IPS DF 19.7 (cell line): ENCODE measurements at places on chromosomes 5 and 9.

DNA sequence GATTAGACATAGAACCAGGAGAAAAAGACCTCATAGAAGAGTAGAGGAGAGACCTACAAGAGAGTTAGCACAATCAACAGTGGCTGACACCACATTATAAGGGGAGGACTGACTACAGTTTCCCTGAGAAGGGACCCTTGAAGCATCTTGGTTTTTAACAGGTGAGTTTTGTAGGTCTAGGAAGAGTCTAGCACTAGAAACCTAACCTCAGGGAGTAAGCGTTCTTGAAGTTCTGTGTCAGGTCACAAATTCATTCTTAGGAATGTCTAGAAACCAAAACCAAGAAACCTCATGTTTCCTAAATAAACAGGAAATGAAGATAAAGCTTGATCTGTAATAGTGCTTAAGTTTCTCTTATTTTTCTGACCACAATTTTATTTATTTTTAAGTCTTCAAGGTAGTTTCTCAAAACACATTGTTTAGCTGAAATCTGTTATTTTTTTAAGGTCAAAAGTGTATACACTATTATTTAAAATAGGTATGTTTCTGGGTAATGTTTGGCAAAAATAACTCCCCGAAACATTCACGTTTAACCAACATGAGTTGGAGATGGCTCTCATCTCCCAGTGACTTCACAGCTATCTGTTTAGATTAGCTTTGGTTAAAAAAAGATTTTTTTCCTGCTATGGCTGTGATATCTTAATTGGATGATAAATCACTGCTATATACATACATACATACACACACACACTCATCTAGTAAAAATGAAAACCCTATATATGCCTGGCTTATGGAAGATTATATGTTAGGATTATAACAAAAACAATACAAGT, 37.1 kb downstream of the MAP3K1 start:
- DNase-seq, result no peak

DNA sequence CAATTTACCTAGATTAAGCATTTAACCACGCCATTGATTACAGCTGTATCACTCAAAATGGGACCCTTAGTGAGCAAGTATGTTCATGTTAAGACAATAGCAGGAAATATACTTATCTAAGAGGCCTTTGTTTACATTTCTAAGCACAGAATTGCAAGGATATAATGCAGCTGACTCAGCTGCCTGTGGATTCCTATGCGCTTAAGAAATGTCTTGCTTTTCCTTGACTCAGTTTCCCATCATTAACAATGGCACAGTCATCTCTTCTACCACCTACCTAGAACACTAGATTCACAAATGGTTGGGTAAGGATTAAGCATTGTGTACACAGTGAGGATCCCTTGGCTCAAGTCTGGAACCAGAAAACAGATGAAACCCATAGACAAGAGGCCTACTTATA, 163.8 kb downstream of the TSSK1B start:
- no peak for DNase-seq

GRCh38 chr5:152472083-152472482, 67.0 kb upstream of the NMUR2 start:
- no peak for DNase-seq

DNA sequence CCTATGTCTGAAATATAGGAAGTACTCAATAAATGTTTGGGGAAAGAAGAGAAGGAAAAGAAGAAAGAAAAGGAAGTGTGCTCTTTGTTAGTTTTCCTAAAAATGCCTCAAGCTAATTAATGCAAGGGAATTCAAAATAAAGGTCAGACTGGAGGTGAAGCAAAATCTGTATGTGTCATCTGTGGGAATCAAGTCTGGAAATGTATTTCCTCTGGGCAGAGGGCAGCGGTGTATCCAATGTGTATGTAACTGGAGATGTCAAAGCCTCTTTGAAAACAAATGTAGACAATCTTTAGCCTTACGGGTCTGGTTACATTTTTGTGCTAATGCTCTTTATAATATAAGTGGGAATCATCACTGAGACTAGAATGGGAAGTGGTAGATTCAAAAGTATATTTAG, 471.4 kb downstream of the MAN2A1 start:
- DNase-seq, result no peak

DNA sequence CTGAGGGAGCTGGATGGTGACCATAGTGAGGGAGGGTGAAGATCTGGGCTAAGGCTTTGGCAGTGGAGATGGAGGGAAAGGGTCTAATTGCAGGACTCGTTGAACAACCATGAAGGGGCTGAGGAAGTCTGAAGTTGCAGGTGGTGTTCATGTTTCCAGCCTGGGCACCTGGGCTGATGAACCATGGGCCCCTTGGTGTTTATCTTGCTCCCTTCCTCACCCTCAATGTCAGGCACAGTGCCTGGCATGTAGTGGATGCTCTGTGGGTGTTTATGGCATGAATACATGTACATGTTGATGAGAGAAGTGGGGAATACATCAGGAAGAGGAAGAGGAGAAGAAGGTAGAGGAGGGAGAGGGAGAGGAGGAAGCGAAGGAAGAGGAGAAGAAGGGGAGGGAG, 31.3 kb upstream of the COL15A1 start:
- no peak for DNase-seq

DNA sequence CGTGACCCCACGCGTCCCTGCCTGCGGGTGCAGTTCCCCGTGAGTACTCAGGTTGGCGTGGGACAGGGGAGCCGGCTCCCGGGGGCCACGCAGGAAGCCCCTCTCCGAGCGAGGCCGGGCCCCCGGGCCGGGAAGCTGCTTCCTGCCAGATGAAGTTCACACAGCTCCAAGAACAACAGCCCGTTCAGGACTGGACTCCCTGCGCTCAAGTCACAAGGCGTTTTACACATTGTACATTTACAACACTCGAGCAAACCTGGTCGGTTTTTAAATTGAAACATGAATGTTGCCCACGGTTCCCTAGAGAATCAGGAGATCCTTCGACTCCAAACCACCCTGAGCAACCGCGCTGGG, 22.4 kb downstream of the SLC9A3 start:
- DNase-seq, result no peak

DNA sequence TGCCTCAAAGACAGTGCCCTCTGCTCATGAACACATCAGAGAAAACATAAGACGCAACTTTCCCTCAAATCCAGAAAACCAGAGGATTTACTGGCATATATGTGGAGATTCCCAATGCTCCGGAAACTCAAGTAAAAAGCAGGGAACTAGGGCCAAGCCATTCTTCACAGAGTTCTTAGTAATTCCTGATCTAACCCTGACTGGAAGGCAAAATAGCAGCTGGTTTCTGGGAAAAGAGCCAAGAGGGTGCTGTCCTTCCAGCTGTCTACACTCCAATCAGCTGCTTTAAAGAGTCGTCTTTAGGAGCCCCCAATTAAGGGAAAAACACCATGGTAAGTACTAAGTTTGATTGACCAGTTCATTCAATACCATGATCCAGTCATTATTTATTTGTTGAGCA, 49.6 kb downstream of the GNA14 start:
- DNase-seq, result no peak

DNA sequence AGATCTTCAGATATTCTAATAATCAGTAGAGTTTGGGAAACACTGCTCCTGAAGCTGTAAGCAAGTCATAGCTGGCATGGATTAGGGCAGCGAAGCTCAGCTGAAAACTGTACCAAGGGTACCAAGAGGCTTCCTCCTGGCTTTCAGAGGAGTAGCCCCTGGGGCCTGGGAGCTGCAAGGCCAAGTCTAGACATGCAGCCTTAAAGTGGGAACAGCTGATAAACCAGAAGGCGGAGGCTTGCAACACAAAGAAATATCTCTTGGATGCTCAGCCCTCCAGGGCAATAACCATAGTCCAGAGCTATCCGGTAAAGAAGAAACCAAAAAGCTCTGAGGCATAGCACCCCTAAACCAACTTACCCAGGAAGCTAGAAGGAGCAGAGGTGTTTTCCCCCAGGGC, 51.5 kb downstream of the MRPS30 start:
- no peak for DNase-seq

GRCh38 chr5:58153255-58153654, 306.6 kb downstream of the PLK2 start:
- DNase-seq, result no peak

DNA sequence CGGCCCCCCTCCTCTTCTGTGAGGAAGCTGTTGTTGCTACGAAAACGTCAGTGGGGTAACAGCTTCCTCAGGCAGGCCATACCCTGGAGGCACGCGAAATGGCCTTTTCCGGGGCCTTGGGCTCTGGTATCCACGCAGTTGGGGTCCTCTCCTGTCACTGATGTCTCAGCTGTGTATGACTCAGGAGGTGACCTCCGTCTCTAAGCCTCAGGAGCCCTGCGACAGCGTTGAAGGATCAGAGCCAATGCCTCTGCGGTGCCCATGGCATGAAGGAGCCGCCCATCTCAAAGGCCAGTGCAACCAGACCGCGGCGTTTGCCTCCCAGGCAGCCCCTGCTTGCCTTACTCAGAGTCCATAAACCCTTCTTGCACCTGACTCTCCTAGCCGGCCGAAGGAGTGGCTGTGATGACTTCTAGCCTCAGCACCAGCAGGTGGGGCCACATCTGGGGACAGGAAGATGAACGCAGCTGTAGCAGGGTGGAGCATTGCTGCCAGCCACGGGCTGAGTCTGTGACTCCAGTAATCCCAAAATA, 1.0 kb upstream of the MXD3 start:
- no peak for DNase-seq

GRCh38 chr5:110884005-110884404, 145.2 kb downstream of the SLC25A46 start:
- no peak for DNase-seq

DNA sequence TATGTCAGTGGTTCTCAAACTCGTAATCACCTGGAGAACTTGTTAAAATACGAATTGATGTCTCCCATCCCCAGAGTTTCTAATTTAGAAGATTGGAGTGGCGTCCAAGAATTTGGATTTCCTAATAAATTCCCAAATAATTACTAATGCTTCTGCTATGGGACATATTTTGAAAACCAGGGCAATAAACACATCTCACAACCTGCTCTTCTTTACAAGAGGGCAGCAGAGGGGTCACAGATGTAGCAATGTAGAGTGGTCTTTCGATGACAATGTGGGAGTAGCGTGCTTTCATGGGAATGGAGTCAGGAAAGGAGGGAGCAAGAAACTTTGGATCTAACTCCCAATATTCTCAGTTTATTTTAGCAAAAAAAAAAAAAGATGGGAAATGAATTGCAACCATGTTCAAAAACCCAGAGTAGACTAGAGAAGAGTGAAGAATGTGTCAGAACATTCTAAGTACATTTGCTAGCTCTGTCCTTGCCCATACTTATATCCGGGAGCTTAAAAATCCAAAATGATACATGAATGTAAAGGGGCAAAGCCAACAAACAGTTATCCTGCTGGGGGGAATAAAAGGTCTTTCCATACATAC, 33.8 kb upstream of the ALDH1A1 start:
- no peak for DNase-seq

DNA sequence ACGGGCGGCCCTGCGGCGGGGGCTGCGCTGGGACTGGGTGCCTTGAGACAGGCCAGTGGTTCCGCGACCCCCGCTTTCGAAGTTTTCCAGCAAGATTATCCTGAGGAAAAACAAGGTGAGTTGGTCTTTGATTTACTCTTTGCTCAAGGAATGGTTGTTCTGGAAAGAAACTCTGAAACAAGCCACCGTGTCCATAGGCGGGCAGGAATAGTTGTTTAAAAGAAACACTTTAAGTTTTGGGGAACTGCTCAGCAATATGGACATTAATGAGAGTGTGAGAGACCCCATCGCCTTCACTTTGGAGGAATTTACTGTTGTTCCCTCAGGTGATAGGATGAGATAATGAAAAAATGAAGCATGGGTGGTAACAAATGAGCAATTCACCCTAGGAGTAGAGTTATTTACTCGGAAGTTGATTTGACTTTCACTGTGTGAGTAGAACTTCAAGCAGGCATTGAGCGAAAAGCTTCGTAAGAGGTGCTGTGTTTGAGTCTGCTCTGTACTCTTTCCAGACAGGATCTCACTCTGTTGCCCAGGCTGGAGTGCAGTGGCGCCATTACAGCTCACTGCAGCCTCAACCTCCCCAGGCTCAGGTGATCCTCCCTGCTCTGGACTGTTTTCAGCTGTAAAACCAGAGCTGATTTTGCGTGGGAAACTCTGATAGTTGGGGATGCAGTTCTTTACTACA, 1.1 kb downstream of the DMRTA1 start:
- no peak for DNase-seq

DNA sequence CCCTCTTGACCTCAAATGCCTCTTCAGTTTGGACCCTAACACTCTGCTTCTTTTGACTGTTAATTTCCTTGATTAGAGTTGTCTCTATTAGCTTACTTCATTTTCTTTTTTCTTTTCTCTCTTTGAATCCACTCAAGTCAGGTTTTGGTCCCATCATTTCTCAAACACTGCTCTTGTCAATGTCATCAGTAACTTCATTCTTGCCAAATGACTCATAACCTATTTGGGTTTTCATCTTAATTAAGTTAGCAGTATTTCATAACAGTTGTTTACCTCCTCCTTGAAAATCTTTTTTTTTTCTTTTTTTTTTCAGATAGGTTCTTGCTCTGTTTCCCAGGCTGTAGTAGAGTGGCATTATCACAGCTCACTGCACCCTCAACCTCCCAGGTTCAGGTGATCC, 119.6 kb downstream of the PARP8 start:
- no peak for DNase-seq

GRCh38 chr5:74640954-74641734, 616 bp upstream of the ENC1 start:
- DNase-seq, result no peak

DNA sequence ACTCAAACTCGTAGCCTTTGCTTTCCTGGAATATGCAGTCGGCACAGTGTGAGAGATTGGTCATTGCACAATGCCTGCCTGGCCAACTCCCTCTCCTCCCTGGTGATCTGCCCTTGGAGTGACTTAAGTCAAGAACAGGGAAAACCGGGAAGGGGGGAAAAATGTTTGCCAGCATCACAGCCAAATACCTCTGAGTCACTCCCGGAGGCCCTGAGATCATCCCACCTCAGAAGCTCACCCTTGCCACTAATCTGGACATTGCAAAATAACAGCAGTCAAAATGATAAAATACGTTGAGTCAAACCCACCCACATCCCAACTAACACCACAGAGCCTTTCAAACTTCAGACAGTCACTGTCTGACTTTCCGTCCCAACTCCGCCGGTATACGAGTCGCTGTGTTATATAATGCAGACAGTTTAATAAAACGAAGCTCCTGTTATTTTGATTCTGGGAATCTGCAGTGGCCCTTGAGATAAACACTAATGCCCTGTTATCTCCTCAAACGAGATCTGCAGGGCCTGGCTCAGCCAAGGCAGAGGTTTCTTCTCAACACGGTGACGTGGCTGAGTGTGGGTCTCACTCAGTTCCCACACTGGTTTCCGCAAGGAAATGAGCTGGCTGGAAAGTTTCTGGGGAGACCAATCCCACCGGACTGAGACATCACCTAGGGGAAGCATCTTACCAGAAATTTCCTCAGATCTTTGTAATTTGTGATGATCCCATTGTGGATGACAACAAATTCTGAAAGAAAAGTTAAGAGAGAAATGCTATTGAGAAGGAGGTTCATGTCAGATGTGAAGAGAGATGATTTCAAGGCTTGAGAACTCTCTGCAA, 22.1 kb downstream of the GFPT2 start:
- DNase-seq, result no peak
